ENCODE measurements at places on chromosomes 4 and X.

DNA sequence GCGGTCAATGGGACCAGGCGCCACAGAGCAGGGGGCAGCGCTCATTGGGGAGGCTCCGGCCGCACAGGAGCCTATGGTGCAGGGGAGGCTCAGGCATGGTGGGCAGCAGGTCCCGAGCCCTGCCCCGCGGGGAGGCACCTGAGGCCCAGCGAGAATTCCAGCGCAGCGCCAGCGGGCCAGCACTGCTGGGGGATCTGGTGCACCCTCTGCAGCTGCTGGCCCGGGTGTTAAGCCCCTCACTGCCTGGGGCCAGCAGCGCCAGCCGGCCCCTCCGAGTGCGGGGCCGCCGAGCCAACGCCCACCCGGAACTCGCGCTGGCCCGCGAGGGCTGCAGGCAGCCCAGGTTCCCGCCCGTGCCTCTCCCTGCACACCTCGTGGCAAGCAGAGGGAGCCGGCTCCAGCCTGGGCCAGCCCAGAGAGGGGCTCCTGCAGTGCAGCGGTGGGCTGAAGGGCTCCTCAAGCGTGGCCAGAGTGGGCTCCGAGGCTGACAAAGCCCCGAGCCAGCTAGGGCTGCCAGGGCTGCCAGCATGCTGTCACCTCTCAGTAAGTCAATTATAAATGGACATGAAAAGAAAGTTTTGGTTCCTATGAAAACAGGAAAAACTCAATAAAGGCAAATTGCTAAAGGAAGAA, 14.5 kb downstream of the FAM184B start:
- DNase-seq, result no peak

- no peak for DNase-seq
These were observed 167.5 kb upstream of the SLC7A11 start for GRCh38 chr4:138409670-138410069.

DNA sequence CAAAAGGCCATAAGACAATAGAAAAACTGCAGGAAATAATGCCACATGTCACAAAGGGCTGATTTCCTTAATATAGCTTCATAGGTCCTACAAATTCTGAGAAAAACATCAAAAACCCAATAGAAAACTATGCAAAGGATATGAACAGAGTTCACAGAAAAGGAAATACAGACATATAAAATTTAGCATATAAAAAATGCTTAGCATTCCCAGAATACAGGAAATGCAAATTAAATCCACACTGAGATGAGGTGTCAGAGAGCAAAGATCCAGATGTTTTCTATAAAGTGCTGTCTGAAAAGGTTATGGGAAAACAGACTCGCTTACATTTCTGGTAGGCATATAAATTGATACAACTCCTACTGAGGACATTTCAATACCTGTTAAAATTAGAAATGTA, 33.8 kb downstream of the TXK start:
- DNase-seq, result no peak

DNA sequence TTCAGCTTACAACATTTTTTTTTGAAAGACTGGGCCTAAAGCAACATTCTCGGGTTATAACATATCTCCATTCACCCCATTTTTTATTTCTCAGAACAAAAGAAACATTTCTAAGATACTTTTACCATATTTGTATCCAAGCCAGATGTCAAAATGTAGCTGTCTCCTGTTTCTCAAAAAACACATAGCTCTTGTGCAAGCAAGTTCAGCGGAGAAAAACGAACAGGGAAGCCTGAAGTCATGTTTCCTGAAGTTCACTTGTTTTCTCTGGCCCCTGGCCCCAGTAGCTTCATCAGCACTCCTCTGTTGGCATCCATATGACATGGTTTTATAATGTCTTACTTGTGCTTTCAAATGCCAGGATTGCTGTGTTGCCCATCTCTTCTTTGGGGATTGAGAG, 218.2 kb downstream of the BANK1 start:
- no peak for DNase-seq

- DNase-seq, result no peak
These were observed 86.2 kb upstream of the HS3ST1 start for GRCh38 chr4:11514779-11515419.

DNA sequence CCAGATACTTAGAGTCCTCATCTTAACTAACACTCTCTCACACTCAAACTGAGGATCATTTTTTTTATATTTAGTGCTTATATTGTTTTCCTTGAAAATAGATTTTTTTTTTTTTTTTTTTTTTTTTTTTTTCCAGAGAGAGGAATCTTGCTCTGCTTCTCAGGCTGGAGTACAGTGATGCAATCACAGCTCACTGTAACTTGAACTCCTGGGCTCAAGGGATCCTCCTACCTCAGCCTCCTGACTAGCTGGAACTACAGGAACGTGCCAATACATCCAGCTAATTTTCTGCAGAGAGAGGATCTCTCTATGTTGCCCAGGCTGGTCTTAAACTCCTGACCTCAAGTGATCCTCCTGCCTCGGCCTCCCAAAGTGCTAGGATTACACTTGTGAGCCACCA, 650.3 kb upstream of the ATOH1 start:
- DNase-seq, result no peak

- no peak for DNase-seq
These were observed 335.6 kb upstream of the TRAM1L1 start for GRCh38 chr4:117420948-117421347.

DNA sequence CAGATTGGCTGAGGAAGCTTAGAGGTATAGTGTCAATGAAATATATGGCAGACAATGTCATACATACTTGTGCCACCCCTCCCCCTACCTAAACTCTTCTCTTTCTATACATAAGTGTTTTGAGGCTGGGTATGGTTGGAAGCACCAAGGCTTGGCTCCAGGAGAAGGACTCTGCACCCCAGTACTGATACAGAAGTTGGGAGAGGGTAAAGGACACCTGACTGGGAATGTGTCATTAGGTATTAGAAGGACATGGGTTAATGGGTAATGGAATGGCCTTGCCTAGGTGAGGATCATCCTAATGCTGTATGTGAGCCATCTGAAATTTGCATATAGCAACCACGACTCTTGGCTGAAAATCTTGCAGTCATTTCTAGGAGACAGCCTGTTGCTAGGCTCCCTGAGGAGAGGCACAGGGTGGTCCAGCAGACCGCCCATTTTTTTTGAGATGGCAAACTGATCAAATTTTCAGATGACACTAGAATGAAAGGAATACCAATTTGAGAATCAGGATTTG, 26.8 kb upstream of the AP1S2 start:
- DNase-seq, result no peak

Data from hematopoietic multipotent progenitor cell treated with erythropoietin and hydrocortisone succinate and interleukin-3 and kit ligand, for 8 days (in vitro differentiated cells).